ENCODE measurements at places on chromosomes 1 and 21. TPM values are rescaled to one million over a fixed set of nuclear protein-coding genes. Genes with fewer than 3 reads are reported as not detected.

DNA sequence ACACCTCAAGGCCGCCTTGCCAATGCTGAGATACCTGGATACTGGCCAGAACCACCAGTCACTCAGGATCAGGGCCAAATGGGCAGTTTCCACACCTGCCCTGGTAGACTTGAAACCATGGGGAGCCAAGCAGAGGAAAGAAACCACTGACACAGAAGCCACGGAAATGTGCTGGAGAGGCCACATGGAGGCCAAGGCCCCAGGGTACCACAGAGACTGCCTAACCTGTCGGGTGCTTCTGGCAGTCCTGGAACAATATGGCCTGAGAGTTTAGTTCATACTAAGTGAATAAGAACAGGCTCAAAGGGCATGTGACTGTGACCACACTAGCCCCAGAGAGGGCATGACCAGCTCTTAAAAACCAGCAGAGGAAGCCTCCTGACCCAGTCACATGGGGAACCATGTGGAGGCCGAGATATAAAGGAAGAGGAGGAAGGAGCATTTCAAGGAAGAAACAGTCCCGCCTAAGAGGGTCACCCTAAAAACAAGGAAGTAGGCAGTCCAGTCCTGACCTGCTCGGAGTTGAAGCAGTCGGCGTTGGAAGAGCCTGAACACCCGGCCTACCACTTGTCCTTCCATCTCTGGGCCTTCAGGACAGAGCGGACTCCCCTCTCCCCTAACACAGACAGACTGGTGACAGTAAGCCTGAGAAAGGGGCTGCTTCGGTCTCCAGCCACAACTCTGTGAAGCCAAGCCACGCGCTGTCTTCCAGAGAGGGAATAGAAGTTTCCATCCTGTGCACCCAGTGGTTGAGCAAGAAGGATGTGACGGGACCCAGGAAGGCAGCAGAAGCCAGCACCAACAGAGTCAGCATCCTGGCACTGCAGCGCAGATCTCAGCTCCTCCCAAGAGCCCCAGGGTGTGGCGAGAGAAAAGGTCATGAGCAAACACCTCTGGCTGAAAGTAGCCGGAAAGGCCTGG is at the start of gene DENND2D:
Gene DENND2D, minus strand, starts transcription at position 766 of the 921 bp plus-strand sequence. Its CDS starts 187 bp downstream, at position 579.
- DNase-seq, result no peak

GRCh38 chr21:38982096-38982495 is 176.4 kb downstream of the ETS2 start:
- no peak for DNase-seq

WDR64 gene
- not detected for total RNA-seq

LCE3D gene
- not detected for total RNA-seq

SPOCD1 gene
- 10.3 TPM for total RNA-seq

GRCh38 chr1:85318217-85318616 is 41.8 kb upstream of the BCL10 start:
- no peak for DNase-seq
